ENCODE measurements at places on chromosomes 16 and 17.
A peak's percentile ranks its signal among the peaks of the same experiment; 100 is the strongest.

DNA sequence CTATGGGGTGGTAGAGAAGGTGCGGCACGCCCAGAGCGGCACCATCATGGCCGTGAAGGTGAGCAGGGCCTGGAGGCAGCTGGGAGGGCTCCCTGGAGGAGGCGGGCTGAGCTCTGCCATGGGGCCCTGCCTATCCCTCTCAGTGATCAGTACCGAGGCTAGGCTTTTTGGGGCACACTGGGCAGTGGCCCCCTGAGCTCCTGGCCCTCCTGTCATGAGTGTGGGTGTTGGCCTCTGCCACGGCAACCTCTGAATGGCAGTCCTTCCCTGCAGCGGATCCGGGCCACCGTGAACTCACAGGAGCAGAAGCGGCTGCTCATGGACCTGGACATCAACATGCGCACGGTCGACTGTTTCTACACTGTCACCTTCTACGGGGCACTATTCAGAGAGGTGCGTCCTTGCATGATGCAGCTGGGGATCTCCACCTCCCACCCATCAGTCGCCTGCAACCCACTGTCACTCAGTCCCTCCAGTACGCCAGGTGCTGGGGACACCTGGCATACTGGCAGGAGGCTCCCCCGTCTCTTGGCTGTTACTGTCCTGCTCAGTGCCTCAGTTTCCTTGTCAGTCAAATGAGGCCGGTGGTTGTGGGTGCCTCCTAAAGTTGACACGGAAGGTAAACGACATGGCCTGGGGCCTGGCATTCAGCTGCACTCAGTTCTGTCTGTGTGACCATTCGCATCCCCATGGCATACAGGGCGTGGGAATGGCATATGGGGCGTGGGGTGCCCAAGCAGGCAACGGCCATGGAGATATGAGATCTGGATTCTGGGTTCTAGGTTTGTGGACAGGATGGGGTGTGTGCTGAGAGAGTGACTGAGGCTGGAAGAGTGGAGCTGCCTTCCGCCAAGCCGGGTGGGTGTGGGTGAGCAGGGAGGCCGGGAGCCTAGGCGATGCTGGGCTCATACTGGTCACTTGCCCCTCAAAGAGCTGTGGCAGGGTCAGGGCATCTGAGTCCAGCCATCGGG is 16.4 kb downstream of the MAP2K3 start:
- no peak for DNase-seq

GRCh38 chr17:1083451-1084187 is 86.7 kb downstream of the TIMM22 start:
- DNase-seq = no peak

GRCh38 chr16:80806927-80807340 is 2.5 kb upstream of the CDYL2 start:
- peak; percentile 51 for DNase-seq

- no peak for DNase-seq
Observed at GRCh38 chr16:50469744-50470321, 78.4 kb upstream of the NKD1 start.

DNA sequence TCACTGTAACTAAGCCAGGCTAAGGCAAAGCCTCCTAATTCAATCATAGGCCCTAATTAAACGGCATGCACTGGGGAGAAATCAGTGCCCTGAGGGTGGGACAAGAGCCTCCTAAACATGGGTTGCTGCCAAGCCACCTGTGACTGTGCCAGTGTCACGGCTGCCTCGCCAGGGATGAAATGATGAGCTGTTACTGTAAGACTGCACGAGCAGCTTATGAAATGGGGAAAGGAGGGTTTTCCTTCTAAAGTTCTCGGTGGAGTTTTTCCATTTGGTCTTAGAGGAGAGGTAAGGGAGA is 12.7 kb downstream of the TMEM11 start:
- no peak for DNase-seq

DNA sequence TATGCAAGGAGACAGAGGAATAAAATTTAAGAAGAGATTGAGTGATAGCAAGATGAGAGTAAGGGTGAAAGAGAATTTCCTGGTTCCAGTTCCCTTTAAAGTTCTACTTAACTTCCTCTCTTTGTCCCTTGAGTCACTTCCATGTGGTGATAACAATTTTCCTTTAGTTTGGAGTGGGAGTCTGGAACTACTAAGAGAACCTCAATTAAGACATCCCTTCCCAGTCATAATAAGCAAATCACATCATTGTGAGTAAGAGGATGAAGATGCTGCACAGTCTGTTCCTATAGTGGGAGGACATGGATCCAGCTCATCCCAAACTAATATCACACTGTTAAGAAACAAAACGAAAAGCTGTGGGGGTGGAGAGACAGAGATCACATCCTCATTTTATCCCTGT is 24.4 kb downstream of the TBX21 start:
- DNase-seq = no peak

- no peak for DNase-seq
Observed at GRCh38 chr16:4089811-4090301, 26.4 kb downstream of the ADCY9 start.

Measured in activated effector memory CD4-positive, alpha-beta T cell treated with Interleukin-2 at 50 U/mL for 16 hours (primary cell).